Stimulated activated CD8-positive, alpha-beta memory T cell treated with anti-CD3 and anti-CD28 coated beads, Interleukin-7, amount 100 ng/mL, for 4 hours (primary cell): ENCODE measurements at places on chromosomes 4 and X.

GRCh38 chr4:16537926-16538325, 311.7 kb upstream of the TAPT1 start:
- no peak for DNase-seq

- DNase-seq = no peak
These were observed 21.0 kb downstream of the PDK3 start for GRCh38 chrX:24485976-24486680.

DNA sequence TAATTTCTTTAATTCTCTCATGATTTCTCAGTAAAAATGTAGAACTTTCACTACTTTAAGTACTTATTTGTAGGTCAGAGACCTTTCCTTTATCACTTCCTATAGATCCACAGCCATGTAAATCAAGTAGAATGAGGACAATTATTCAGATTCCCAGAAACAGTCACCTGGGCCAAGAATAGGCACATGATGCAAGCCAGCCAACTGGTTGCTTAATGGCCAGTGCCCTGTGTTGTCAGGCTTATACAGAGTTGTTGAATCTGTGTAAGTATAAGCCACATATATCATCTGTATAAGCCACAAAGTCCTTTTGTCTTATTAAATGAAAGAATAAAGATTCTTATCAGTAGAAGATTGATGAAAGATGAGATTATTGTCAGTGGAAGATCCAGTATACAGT, 5.2 kb downstream of the BANK1 start:
- DNase-seq = no peak

- no peak for DNase-seq
These were observed 33.2 kb upstream of the SLC9A7 start for GRCh38 chrX:46791927-46792809.

DNA sequence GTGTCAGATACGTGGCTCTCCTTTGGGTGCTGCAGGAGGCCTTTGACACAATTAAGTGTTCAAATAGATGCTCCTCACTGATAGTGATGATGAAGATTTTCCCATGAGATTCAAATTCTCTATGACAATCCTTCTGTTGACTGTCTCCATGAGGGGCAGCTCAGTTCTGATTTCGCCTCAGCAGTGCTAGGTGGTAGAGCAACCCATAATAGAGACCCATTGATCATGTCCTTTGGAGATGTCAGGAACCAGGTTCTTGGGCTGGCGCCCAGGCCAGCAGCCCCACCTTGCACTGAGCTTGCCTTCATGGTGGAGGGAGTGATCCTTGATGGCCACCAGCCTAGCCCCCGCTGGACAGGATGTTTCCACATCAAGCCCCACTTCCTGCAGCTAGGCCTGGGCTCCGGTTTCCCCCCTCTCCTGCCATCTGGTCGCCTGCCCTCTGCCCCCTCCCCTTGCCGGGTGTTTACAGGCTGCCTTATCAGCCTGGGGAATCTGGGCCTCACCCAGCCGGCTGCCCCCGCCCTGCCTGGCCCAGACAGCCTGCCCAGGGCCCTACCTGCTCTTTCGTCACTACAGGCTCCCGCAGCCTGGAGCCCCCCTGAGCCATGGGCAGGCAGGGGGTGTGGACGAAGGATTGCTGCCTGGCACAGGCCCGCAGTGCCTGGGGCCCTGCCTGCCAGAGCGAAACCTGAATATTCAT, 12.6 kb downstream of the ELF4 start:
- no peak for DNase-seq

DNA sequence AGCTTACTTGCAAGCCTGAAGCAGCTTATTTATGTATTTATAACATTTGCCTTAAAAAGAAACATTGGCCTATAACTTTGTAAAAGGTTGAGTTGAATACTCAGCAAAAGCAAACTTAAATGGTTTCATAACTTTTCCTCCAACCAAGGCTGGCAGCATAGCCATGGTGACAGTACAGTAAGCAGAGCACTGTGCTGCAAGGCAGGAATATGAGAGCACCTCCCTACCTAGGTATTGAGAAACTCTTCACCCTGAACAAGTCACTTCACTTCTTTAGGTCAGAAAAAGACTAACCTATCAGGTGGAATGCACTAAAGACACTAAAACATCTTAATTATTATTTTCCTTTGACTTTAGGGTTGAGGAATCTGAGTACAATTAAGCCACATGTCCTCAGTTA, 63.9 kb upstream of the GYPA start:
- DNase-seq = no peak
